ENCODE measurements at places on chromosomes 2 and 18. TPM values are rescaled to one million over a fixed set of nuclear protein-coding genes. Genes with fewer than 3 reads are reported as not detected.

DNA sequence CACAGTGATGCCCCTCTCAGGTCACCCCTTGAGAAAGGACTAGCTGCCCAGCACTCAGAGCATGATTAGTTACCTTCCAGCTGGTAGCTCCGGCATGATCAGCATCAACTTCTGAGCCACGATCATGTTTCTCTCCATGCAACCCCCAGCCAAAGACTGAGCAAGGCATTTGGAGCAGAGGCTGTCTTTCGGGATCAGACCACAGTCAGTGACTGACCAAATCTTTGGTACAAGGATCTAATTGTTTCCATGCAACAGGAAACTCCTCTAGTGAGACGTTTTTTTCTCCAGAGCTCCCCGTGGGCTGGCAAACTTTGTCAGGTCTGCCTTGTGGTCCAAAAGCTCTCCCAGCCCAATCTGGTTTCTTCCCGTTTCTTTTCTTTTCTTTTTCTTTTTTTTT, 244.3 kb downstream of the METTL4 start:
- no peak overlapping the region for H3K4me3 ChIP-seq
- peaks cover 24% of the 10 kb centered on the region for H3K27me3 ChIP-seq
- H3K36me3 ChIP-seq, result no peaks in the 10 kb centered on the region
- DNase-seq, result no peak
- H3K27ac ChIP-seq, result no peak overlapping the region

ACMSD gene
- not detected for total RNA-seq

DNA sequence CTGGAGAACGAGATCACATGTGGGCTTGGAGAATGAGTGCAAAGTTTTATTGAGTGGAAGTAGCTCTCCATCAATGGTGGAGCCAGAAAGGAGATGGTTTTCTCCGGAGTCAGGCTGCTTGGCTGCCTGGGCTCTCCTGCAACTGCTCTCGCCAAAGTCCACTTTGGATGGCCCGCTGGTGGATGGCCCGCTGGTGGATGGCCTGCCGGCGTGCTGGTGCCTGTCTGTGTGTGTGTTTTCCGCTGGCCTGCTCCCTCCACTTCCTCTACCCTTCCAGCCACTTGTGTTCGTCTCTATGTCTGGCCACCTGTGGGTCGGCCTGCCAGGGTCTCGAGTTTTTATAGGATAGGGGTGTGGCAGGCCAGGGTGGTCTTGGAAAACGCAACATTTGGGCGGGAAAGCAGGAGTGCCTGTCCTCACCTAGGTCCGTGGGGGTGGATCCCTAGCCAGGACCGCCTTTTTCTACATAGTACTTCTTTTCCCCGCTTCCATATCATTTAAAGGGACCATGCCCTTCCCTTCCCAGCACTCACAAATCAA, 1292.1 kb upstream of the PIK3C3 start:
- H3K36me3 ChIP-seq, result no peaks in the 10 kb centered on the region
- no peak for DNase-seq

NETO1 gene
- total RNA-seq, result 0.72 TPM

GRCh38 chr2:212489719-212490346, 48.8 kb downstream of the ERBB4 start:
- H3K36me3 ChIP-seq, result no peaks in the 10 kb centered on the region
- H3K27me3 ChIP-seq, result no peaks in the 10 kb centered on the region
- no peak overlapping the region for H3K4me3 ChIP-seq
- H3K4me1 ChIP-seq, result no peaks in the 10 kb centered on the region
- H3K27ac ChIP-seq, result no peak overlapping the region

UGT1A6 gene
- total RNA-seq, result not detected

DNA sequence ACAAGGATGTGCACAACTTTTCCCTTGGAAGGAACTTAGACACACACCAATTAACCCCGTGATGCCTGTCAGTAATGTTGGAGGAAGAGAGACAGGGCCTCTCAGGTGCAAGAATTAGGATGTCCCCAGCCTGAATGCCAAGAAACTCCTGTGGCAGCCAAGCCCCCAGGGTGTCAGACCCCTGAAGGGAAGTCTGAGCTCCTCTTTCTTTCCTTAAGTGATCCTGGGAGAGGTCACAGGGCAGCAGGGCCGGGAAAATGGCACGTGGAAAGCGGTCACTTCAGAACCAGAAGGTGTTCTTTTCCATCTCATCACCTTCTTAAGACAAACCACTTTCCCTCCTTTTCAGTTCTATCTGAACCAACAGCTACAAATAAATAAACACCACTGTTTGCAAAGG, 185.9 kb downstream of the ANAPC1 start:
- H3K4me1 ChIP-seq, result peaks cover 36% of the 10 kb centered on the region
- DNase-seq, result no peak
- H3K27ac ChIP-seq, result no peak overlapping the region
- peaks cover 16% of the 10 kb centered on the region for H3K27me3 ChIP-seq
- H3K4me3 ChIP-seq, result no peak overlapping the region
- H3K36me3 ChIP-seq, result peaks cover 3% of the 10 kb centered on the region

C2orf66 gene
- total RNA-seq, result 0.38 TPM

RNF125 gene
- 40.5 TPM for total RNA-seq

DNA sequence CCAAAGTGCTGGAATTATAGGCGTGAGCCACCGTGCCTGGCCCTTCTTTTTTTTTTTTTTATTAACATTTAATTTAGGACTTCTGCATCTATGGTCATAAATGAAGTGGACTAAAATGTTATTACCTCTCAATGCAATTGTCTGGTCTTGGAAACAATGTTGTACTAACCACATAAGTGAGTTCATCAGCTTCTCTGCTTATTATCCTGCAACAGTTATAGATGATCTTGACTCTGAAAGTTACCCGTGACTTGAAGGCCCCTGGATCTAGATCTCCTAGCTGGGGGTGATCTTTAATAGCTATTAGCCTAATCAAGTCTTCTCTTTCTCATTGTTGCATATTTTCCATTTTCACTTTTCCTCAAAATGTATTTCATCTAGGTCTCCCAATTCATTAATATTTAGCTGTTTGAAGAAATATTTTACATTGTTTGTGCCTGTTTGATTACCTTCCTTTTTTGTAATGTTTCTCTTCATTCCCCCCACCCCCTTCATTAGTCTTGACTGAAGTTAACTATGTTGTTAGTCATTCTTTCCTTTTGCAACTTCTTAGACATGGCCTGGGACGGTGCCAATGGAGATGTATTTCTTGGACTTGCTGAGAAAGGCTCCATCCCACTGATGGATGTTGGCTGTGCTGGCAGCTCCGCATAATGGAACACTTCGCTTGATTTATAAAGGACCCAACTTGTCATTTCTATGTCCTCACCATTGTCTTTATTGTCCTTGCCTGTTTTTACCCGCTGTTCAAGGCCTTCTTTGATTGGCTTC, 141.6 kb upstream of the RIOK3 start:
- H3K27ac ChIP-seq, result no peak overlapping the region
- DNase-seq, result no peak
- no peak overlapping the region for H3K4me3 ChIP-seq
- no peaks in the 10 kb centered on the region for H3K27me3 ChIP-seq
- peaks cover 47% of the 10 kb centered on the region for H3K4me1 ChIP-seq

GRCh38 chr2:236871500-236872001, 214.1 kb upstream of the COPS8 start:
- no peak overlapping the region for H3K27ac ChIP-seq
- H3K36me3 ChIP-seq, result no peaks in the 10 kb centered on the region
- H3K4me3 ChIP-seq, result no peak overlapping the region

DNA sequence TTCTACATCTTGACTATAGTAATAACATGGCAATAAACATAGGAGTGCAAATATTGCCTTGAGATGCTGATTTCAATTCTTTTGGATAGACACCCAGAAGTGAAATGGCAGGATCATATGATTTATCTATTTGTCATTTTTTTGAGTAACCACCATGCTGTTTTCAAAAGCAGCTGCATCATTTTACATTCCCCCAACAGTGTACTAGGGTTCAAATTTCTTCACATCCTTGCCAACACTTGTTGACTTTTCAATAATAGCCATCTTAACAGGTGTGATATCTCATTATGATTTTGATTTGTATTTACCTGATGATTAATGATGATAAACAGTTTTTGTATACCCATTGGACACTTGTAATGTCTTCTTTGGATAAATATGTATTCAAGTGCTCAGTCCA, 90.8 kb downstream of the STRADB start:
- no peaks in the 10 kb centered on the region for H3K27me3 ChIP-seq
- no peaks in the 10 kb centered on the region for H3K36me3 ChIP-seq
- H3K4me1 ChIP-seq, result no peaks in the 10 kb centered on the region
- DNase-seq, result no peak

DNA sequence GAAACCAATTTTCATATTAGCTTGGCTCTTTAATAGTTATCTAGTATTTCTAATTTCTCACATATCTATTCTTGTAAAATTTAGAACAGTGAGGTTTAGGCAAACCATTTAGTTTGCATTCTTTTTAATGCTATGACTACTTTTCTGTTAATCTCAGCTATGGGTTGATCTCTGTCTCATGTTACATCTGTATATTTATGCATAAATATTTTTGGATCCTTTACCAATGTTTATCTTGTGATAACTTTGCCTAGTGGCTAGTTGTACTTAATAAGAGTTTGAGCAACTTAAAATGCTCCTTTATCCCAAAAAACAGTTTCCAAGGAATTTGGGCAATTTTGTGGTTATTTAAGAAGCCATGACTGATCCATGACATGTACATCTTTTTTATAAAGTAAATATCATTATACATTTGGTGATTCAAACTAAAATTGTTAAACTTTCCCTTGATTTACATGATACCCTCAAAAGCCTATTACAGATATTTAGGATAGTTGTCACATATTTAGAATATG, 86.3 kb downstream of the R3HDM1 start:
- H3K4me1 ChIP-seq, result peaks cover 10% of the 10 kb centered on the region
- no peak overlapping the region for H3K27ac ChIP-seq
- H3K27me3 ChIP-seq, result no peaks in the 10 kb centered on the region
- DNase-seq, result no peak
- H3K36me3 ChIP-seq, result no peaks in the 10 kb centered on the region
- no peak overlapping the region for H3K4me3 ChIP-seq

MC2R gene
- not detected for total RNA-seq

XIRP2 gene
- total RNA-seq, result not detected

GRCh38 chr18:47929681-47930198, 719 bp downstream of the SMAD2 start:
- DNase-seq, result no peak
- H3K27me3 ChIP-seq, result no peaks in the 10 kb centered on the region
- peaks cover 4% of the 10 kb centered on the region for H3K36me3 ChIP-seq

SPP2 gene
- not detected for total RNA-seq

GRCh38 chr2:10536569-10537133, 88.5 kb upstream of the ODC1 start:
- H3K27ac ChIP-seq, result no peak overlapping the region
- peaks cover 14% of the 10 kb centered on the region for H3K27me3 ChIP-seq
- H3K4me1 ChIP-seq, result peaks cover 20% of the 10 kb centered on the region
- no peaks in the 10 kb centered on the region for H3K36me3 ChIP-seq
- DNase-seq, result no peak
